BJ (cell line): ENCODE measurements at places on chromosomes 7 and 10. TPM values are rescaled to one million over a fixed set of nuclear protein-coding genes. Genes with fewer than 3 reads are reported as not detected.

GRCh38 chr7:140212100-140212881 is 35.5 kb upstream of the KDM7A start:
- DNase-seq, result no peak

- no peak for DNase-seq
Measured at GRCh38 chr10:17425584-17426262, 28.7 kb downstream of the ST8SIA6 start.

The ITGB8 gene
- polyA plus RNA-seq, result 0.58 and 0.64 TPM in 2 replicates

- DNase-seq, result no peak
Measured at GRCh38 chr10:91137011-91137643, 83.3 kb upstream of the PCGF5 start.

The CFAP70 gene
- polyA plus RNA-seq, result 0.37 and 0.69 TPM in 2 replicates

The CARD11 gene
- polyA plus RNA-seq, result not detected in 2 replicates

GRCh38 chr7:131606346-131607290 is 50.2 kb upstream of the PODXL start:
- no peak for DNase-seq

GRCh38 chr7:150564006-150564405 is 3.2 kb upstream of the GIMAP4 start:
- no peak for DNase-seq

DNA sequence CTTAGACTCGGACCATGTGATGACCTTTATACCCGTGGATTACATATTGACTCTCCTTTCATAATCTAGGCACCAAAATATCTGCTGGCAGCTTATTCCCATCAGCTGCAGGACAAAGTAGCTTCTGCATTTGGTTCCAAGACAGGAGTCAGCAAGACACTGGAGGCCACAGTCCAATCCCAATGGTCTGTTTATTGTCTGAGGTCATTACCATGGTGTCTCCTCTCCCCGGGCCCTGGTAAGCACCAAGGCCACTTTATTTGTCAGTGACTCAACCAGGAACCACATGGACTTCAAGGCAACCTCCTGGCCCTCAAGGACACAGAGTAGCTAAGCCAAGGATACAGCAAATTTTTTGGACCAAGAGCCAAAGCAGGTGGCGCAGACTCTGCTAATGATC is 36.1 kb downstream of the KCNMA1 start:
- DNase-seq, result no peak

The GPR146 gene
- polyA plus RNA-seq, result 2.8 and 4.5 TPM in 2 replicates

DNA sequence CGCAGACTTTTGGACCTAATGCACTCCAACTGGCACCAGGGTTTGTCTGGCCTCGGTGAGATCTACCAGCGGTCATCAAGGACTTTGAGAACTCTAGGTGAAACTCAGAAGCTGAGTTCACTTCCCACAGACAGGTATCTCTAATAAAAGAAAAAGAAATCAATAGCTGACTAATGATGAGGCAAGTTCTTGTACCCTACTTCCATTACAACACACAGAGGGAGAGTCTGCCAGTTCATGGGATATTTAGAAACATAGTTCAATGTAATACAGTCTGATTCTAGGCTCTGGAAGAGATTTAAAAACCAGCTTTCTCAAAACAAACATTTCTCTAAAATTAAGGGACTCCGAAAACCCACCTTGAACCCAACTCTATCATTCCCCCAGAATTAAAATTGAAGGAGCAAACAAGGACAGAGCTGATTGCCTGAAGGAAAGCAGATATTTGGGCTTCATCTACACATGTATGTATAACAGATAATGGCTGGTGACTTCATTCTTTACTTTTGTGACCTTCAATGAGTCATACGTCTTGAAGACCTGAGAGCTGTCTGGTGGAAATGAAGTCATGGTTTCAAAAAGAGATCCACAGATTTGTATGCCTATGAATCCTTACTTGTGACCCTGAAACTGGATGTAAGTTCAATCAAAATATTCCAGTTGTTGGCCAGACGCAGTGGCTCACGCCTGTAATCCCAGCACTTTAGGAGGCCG is 2.7 kb upstream of the PNLIPRP1 start:
- DNase-seq, result no peak
